ENCODE measurements at places on chromosomes 6 and 20.

DNA sequence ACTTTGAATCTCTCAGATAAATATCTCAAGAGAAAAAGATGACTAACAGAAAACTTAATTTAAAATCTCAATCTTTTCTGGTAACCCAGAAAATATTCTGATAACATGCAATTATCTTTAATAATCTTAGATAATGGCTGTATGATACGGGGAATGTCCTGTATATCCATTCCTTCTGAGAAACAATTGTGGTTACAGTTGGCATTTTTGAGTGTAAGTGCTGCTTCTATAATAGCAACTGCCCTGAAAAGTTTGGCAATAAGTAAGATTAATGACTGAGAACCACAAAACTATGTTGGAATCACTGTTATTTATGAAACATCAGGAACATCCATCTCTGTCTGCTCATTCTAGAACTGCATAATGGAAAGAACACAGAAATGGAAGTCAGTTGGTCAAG lies 819.7 kb downstream of the TBC1D32 start:
- DNase-seq, result no peak

GRCh38 chr6:31633447-31633846 lies 12.9 kb downstream of the PRRC2A start:
- DNase-seq, result no peak

DNA sequence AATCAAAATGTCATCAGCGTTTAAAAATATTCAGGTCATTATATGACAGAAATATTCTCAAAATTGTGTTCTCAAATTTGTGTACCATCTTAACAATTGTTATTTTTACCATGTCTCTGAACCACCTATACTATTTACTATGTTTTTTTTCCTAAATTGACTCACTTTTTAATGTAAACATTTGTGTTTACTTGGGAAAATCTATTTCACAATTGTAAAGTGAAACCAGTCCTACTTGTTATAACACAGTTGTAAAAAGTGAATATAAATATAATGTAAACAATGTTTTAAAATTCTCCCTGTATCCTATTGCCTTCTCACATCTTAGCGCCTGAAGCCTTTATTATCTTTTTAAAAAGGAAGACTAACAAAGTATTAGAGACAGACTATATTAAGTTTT lies 83.5 kb downstream of the ADGRG6 start:
- DNase-seq, result no peak

GRCh38 chr6:53520320-53520928 lies 24.5 kb downstream of the GCLC start:
- no peak for DNase-seq

DNA sequence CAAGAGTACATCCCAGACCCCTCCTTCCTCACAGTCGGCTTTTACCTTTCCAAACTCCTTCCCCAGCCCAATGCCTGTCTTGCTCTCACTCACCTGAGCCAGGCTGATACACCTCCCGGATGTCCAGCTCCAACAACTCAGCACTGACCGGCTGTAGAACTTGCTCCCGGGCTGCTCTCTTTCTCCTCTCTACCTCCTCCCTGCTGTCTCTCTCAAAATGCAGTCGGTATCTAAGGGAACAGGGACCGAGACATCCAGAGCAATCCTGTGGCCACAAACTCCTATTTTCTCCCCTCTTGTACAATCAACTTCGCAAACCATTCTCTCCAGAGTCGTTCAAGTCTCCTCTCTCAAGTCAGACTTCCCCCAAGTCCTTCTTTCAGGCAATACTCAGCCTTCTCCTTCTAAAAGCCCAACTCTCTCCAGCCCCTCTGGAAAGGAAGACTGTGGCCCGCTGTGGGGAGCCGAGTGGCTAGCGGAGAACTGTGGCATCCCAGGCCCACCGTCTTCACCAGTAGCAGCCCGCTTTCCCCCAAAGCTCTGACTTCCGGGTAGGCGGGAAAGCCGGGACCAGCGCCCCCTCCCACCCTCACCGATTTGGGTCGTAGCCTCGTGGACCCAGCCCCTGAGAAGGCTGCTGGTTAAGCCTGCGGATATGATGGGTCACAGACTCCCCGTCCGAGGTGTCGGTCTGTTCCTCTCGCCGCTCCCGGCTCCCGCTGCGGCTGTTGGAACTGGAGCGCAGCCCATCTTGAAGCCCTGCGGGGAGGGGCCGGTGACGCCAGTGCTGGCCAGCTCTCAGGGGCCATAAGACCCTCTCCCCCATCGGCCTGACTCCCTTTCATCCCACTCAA lies 1.1 kb downstream of the GNL1 start:
- no peak for DNase-seq
